WTC11 (cell line): ENCODE measurements at places on chromosomes 5 and 9.

DNA sequence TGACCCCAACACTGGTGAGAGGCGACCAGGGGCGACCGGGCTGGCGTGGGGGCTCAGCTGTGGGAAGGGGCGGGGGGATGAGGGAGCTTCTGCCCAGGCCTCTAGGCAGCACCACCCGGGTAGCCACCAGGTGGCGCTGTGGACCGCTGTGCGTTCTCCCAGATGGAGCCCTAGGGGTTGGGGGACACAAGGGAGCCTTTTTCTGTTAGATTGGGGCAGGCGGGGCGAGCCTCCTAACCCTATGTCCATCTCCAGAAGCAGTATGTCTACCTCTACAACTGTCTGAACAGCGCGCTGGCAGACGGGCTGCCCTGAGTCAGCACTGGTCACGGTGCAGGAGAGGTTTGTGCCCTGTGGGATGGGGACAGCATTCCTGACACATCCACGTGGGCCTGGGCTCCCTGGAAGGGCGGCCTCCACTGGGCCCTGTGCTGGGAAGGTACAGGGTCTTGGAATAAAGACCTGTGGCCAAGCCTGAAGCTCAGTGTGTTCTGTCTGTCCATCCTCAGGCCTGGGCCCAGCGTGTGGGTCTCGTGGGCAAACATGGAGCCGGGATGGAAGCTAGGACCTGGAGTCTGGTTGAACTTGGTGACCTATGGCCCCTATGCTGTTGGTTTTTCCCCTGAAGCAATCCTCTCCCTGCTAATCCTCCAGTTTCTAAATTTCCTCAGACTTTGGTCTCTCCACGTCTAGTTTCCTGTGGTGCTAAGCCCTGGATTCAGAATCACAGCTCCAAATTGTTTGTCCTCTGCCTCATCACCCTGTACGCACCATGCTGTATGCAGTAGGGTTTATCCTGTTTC lies 23.1 kb upstream of the SPTLC1 start:
- H3K27me3 ChIP-seq = peaks cover 38% of the 10 kb centered on the region
- peaks cover 12% of the 10 kb centered on the region for H3K4me1 ChIP-seq
- no peak overlapping the region for H3K27ac ChIP-seq
- no peaks in the 10 kb centered on the region for H3K36me3 ChIP-seq

- no peaks in the 10 kb centered on the region for H3K36me3 ChIP-seq
- H3K4me3 ChIP-seq = no peak overlapping the region
- peaks cover 14% of the 10 kb centered on the region for H3K4me1 ChIP-seq
- DNase-seq = peak; percentile 16
Measured at GRCh38 chr5:155024015-155024414, 10.5 kb downstream of the KIF4B start.

DNA sequence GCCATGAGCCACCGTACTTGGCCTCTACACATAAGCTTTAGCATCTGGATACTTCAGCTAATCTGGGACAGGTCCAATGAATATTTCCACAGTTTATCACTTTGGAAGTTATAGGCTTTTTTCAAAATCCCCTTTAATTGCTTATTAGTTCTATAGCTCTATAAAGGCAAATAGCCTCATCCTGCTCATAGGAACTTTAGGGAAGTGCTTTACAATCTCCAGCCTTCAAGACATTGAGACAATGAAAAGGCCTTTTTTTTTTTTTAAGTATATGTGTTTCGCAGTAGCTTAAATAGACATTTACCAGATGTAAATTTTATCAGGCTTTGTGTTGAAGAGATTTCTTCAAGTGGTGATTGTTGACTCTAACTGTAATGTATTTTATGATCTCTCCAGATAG lies 224.2 kb downstream of the ARL15 start:
- no peak overlapping the region for H3K4me3 ChIP-seq
- peaks cover 29% of the 10 kb centered on the region for H3K4me1 ChIP-seq
- no peak for DNase-seq
- no peak overlapping the region for H3K27ac ChIP-seq
- no peaks in the 10 kb centered on the region for H3K36me3 ChIP-seq

DNA sequence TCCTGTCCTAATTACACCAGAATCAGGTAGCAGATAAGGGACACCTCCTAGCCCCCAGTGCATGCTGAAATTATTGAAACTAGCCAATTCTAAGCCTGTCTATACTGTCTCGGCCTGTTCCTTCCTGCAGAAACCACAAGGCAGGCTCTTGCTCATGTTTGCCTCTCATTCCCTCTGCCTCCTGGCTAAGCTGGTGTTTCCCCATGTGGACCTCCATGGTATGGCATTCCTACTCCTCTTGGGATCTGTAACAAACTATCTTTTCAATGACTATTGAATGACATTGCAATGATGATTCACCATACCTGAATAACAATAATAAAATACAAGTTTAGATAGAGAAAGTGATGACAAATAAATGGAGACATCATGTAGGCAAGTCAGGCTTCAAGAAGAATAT lies 35.6 kb upstream of the ADAMTS16 start:
- DNase-seq = no peak
- peaks cover 8% of the 10 kb centered on the region; the same call in 1 of the 2 replicates for H3K4me1 ChIP-seq
- no peak overlapping the region for H3K27ac ChIP-seq
- H3K4me3 ChIP-seq = no peak overlapping the region
- peaks cover 5% of the 10 kb centered on the region for H3K36me3 ChIP-seq

DNA sequence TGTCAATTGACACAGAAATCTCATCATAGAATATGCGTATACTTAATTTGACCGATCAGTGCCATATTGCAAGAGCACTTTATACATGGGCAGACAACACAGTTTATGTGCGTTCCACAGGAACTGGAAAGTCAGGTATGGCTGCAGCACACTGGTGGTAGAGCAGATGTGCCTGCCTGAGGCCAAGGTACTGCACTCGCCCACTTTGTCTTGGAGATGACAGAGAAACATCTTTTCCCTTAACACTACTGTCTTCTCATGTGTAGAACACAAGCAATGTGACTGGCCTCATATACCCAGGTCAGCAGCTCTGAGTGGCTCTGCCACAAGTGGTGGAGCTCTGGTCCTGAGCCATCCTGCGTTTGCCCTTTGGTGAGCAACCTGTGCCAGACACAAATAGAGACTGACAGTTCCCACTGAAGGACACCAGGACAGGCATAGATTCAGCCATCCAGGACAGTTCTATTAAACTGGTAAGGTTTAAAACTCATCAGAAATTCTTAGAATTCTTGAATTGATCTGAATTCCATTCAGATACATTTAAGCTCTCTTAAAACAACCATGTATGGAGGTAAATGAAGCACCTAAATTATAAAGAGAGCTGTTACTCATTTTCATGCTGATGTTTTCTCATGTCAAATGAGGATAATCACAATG lies 21.0 kb upstream of the PPP2CA start:
- H3K4me1 ChIP-seq = peaks cover 32% of the 10 kb centered on the region
- no peak overlapping the region for H3K27ac ChIP-seq
- H3K27me3 ChIP-seq = no peaks in the 10 kb centered on the region; the same call in 1 of the 2 replicates

DNA sequence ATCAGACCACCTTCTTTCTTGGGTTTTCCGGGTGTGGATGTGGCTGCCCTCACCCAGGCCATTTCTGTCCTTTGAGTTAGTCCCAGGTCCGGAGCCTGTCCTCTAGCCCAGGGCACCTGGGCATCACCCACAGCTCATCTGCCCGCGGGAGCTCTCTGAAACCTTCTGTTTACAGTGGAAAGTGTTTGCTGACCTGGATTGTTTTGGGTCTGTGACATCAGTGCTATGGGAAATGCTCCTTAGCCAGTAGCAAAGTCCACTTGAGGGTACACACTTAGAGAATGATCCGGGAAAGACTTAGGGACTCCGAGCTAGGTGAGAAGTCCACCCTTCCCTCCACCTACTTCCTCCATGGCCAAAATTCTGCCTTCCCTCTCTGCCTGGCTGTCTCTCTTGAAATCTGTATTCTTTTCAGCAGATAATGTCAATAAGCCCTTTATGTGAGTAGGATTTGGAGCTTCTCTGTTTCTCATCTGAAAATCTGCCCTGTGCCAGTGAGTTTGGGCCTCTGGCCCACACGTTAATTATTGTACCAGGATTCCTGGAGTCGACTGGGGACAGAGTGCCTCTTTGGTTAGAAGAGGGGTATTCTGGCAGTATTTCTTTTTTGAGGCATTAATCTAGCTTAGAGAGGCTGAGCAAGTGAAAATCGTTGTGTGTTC lies 19.9 kb downstream of the ABLIM3 start:
- no peak for DNase-seq
- no peak overlapping the region for H3K4me3 ChIP-seq
- H3K27me3 ChIP-seq = no peaks in the 10 kb centered on the region

GRCh38 chr5:159342840-159343239 lies 12.6 kb upstream of the IL12B start:
- no peaks in the 10 kb centered on the region for H3K36me3 ChIP-seq
- peaks cover 8% of the 10 kb centered on the region; the same call in 1 of the 2 replicates for H3K4me1 ChIP-seq
- H3K27ac ChIP-seq = no peak overlapping the region
- DNase-seq = no peak
- peaks cover 3% of the 10 kb centered on the region; the same call in 1 of the 2 replicates for H3K27me3 ChIP-seq

DNA sequence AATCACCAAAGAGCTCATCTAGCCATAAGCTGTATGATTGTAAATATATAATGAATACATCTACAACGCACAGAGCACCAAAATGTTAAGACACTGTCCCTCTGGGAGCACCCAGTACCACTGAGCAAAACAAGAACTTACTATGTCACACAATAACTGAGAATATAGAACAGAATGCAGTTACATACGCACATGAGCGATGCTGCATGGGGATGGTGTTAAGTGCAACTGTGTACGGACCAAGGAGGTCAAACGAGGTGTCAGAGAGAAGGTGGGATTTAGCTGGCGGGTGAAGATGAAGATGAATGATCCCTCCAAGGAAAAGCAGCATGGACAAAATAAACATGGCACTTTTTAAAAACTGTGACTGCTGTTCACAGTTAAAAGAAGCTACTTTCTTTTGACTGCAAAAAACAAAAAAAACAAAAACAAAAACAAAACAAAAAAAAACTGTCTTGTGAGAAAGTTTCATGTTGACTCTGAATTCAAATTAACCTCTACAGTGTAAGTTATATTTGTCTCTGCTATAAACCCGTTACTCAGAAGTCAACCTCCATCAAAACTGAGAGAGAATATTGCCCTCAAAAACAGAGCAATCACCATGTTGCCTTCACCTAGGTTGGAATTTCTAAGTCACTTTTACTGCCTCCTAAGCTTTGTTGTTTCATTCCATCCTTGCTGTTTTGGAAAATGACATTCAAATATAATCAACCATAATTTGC lies 169.6 kb upstream of the GNA14 start:
- no peaks in the 10 kb centered on the region for H3K27me3 ChIP-seq
- no peak for DNase-seq
- H3K4me1 ChIP-seq = no peaks in the 10 kb centered on the region
- H3K27ac ChIP-seq = 0 out of 2 replicates have a peak overlapping the region, but pooled peaks have one; percentile 51
- H3K4me3 ChIP-seq = no peak overlapping the region

- H3K27me3 ChIP-seq = no peaks in the 10 kb centered on the region
- no peaks in the 10 kb centered on the region for H3K36me3 ChIP-seq
- no peak for DNase-seq
- no peak overlapping the region for H3K4me3 ChIP-seq
- H3K27ac ChIP-seq = no peak overlapping the region
Measured at GRCh38 chr9:95297316-95297715, 20.2 kb downstream of the FANCC start.

DNA sequence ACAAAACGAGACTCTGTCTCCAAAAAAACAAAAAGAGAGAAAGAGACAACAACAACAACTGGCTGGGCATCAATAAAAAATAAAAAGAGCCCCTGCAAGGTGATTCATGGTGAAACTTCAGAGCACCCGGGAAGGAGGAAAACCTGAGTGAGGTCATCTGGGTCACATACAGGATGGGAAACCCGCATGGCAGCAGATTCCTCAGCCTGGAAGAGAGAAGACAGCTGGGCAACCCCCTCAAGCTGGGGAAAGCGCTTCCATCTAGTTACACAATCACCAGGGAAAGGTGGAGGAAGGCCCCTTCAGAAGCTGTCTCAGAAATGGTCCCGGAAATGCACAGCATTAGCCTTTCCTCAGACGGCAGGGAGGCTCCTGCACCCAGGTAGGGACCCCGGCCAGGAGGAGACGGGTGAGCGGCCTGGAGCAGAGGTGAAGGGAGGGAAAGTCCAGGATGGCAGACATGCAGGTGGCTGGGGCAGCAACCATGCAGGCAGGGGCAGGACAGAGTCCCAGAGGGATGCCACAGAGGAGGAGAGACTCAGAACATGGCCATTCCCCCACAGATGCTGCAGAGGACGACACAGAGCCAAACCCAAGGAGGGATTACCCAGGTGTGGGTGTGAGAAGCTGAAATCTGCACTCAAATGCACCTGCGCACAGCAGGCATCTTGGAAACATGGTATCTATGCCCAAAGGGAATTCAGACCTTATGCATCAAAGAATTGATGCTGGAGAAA lies 29.4 kb downstream of the CAMSAP1 start:
- H3K27ac ChIP-seq = peak overlapping the region; percentile 78
- peak overlapping the region; percentile 14; the same call in 1 of the 2 replicates for H3K4me3 ChIP-seq
- peaks cover 56% of the 10 kb centered on the region for H3K4me1 ChIP-seq

- no peaks in the 10 kb centered on the region for H3K27me3 ChIP-seq
- H3K4me1 ChIP-seq = no peaks in the 10 kb centered on the region
- H3K36me3 ChIP-seq = peaks cover 4% of the 10 kb centered on the region
Measured at GRCh38 chr9:82968816-82969215, 94.1 kb downstream of the RASEF start.

DNA sequence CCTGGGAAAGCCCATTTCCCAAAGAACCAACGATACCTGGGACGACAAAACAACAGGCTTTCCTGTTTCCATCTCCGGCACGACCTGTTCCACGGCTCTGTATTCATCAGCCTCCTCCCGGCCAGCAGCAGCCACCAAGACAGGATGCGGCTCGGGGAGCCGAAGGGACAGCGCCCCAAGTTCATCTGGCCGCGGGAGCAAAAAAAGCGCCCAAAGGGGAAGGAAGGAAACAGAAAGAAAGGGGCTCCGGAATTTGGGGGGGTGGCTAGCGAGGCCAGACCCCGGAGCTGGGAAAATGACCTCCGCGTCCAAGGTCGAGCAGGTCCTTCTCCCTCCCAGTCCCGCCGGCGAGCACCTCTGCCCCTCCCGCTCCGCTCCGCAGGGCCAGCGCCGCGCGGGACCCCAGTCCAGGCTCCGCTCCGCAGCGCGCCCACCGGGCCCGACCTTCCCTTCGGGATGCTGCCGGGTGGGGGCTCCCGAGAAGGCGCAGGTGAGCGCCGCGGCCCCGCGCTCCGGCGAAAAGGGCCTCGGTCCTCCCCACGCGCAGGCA lies 608 bp downstream of the ELOVL7 start:
- peaks cover 28% of the 10 kb centered on the region for H3K4me1 ChIP-seq
- H3K27ac ChIP-seq = no peak overlapping the region
- DNase-seq = peak; percentile 47
- no peaks in the 10 kb centered on the region for H3K36me3 ChIP-seq

DNA sequence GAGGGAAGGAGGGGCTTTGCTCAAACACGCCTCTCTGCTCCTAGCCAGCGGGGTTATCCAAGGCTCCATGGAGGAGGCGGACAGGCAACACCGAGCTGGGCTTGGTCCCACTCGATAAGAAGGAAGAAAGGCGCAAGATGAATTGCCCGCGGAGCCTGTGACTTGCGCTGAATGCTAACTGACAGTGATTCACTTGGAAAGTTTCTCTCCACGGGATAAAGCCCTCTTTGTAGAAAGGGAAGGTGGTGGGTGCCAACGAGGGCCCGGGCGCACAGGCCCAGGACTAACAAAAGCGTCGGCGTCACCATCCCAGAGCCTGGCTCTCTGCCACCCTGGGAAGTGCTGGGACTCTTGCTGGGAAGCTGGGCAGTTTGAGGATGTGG lies 76.0 kb downstream of the VAV2 start:
- peaks cover 44% of the 10 kb centered on the region for H3K4me1 ChIP-seq
- no peaks in the 10 kb centered on the region for H3K27me3 ChIP-seq
- DNase-seq = no peak
- H3K36me3 ChIP-seq = no peaks in the 10 kb centered on the region

- peaks cover 12% of the 10 kb centered on the region for H3K36me3 ChIP-seq
- H3K27ac ChIP-seq = no peak overlapping the region
- peaks cover 5% of the 10 kb centered on the region; the same call in 1 of the 2 replicates for H3K4me1 ChIP-seq
- DNase-seq = peak; percentile 90
- H3K27me3 ChIP-seq = peaks cover 26% of the 10 kb centered on the region
- no peak overlapping the region for H3K4me3 ChIP-seq
Measured at GRCh38 chr5:923281-923873, 30.7 kb downstream of the TRIP13 start.
